Bone marrow (tissue), 2 donors: ENCODE measurements at places on chromosomes 11 and 22.

DNA sequence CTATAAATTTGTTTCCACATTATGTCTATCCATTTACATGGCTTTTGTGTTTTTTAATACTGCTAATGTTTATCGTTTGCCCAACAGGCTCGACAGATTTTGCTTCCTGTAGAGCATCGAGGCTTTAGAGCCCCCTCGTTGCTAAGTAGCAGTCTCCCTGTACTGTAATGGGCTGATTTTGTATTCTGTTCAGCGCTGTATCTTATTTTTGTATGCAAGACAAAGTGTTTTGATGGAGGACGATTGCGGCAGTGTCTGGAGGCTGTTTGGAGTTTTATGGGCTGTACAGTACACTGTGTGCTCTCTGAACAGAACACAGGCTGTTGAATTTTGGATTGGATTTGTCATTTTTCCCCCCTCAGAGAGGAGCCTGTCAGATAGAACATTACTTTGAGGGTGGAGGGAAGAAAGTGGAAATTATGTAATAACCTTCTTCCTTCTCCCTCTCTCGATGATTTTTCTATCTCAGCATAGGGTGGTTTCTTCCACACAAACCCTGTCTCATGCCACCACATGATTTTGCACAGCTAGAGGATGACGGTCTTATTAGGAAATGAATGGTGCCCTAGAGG, 104.4 kb downstream of the ZBTB16 start:
- no peak for DNase-seq

- DNase-seq: no peak
Measured at GRCh38 chr22:47848184-47848920, 1085.9 kb downstream of the TBC1D22A start.

GRCh38 chr22:41905411-41906202, 9.3 kb downstream of the SHISA8 start:
- no peak for DNase-seq

GRCh38 chr11:13076961-13077360, 67.8 kb downstream of the RASSF10 start:
- no peak for DNase-seq

DNA sequence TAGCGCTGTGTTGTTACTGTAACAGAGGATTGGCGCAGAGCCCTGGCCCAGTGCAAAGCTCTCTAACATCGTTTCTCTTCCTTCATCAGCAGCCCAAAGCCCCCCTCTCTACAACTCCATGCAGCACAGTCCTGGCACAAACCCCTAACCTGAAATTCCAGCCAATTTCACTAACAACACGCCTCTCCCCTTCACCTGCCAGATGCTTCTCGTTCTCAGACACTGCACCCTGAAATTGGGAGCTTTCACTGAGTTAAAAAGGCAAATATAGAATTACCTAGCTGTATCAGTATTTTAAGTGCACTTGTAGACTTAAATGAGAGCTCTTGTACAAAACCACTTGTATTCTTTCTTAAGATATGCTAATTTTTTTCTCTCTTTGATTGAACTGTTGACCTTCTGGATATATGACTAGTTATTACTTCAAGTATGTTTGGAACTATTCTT, 16.3 kb downstream of the GRAP2 start:
- DNase-seq: no peak

GRCh38 chr22:44884968-44885805, 124.6 kb downstream of the PHF21B start:
- no peak for DNase-seq

GRCh38 chr11:85299258-85299942, 327.7 kb downstream of the DLG2 start:
- DNase-seq: no peak

DNA sequence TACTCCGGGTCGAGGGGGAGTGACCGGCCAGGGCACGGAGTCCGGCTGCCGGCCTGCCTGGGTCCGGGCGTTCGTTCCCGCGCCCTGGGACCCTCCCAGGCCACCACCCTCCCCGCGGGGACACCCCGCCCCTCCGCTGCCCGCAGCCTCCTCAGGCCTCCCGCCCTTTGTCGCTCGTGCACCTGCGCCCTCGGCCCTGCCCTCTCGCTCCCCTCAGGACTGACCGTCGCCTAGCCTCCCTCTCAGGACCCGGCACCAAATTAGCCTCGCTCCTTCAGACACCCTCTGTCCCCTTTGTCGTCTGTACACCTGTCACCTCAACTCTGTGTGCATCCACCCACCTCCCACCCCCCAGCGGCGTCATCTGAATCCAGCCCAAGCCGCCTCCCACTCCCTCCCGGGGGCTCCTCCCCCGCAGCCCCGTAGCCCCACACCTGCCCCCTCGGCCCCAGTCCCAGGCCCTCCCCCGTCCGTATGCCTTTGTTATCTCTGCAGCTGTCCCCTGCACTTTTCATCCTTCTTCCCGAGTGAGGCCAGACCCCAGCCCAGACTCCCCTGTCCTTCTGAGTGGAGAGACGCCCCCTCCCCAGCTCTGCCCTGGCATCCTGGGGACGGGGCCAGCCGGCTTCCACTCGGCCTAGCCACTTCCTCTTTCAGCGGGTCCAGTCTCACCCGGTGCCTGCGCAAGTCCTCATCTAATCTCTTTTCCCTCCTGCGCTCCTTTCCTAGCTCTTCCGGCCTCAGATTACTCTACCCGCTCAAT, 643 bp downstream of the TIGD3 start:
- peak; percentile 19 for DNase-seq

GRCh38 chr11:9761441-9761945, 97.6 kb downstream of the SWAP70 start:
- DNase-seq: no peak

GRCh38 chr22:32717337-32718240, 83.9 kb upstream of the TIMP3 start:
- DNase-seq: no peak

- no peak for DNase-seq
Measured at GRCh38 chr11:32137869-32138268, 47.0 kb downstream of the RCN1 start.

DNA sequence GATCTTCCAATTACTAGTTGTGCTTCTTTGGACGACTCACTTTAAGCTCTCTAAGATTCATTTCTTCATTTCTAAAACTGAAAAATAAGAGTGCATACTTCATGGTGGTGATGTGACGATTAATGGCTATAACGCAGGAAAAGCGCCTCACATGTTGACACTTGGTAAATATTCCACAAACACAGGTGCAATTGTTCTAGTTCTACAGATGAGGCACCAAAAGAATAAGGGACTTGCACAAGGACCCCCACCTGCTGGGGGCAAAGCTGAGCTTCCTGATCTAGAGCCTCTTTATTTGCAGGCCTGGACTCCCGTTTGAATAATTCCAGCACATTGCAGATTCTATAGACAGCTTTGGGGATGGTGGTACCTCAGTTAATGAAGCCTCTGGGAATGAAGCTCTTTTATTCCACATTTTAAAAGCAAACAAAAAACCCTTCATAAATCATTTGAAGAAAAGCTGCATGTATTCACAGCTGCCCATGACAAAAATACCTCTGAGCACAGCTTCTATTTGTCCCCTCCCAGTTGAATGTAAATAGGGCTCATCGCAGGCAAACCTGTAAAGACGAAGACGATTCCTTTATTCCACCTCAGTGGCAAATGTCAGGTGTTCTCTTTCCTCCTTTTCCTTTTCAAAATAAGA, 14.9 kb upstream of the CADM1 start:
- no peak for DNase-seq

- no peak for DNase-seq
Measured at GRCh38 chr22:25202290-25202921, 2.7 kb downstream of the CRYBB3 start.

GRCh38 chr11:46902694-46903093, 15.7 kb downstream of the LRP4 start:
- no peak for DNase-seq

DNA sequence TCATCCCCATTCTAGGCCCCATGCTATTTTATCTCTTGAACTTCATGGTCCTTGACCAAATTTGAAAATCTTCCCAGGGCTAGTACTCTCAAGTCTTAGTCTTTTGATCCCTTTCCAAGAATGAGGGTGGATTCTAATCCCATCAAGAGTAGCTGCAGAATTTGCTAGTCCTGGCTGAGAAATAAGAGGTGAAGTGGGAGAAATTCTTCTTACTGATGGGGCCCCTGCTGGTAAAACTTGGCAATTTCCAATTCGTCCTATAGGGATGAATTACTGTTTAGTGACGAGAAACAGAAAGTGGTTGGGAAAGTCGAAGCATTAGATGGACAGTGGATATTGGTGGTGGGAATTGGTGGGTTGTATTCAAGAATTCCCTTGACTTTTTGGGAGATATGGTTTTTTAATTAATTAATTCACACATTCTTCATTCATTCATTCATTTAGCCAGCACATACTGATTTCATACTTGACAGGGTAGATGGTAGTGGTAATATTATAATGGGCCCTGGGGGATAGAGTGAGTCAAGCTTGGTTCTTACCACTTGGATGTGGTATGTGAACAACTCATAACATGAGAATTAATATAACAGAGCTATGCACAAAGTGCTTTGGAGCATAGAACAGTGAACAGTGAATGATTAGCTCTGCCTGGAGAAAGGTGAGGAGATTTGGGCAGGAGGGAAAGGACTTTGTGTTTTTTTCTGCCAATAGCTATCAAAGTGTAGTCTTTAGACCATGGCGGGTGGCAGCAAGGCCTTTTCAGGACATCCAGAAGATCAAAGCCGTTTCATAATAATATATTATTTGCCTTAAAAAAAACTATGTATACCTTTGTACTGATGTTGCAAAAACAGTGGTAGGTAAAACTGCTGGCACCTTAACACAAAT, 103.8 kb downstream of the STIM1 start:
- no peak for DNase-seq

- DNase-seq: no peak
Measured at GRCh38 chr11:125074511-125075241, 11.6 kb downstream of the SLC37A2 start.

DNA sequence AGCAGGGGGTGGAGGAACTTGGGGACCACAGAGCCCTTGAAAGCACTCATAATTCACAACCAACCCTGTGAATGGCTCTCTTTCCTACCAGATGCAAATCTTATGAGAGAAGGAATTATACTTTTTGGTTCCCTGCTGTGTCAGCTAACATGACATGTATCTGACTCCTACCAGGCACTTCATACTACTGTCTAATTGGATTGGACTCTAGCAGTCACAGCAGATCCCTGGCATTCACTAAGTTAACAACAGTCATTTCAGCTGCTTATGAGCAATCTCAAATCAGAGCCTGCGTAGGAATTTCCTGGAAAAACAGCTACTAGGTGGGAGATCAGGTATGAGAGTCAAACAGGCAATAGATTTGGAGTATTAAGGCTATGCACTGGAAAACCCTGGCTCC, 11.1 kb upstream of the ENDOD1 start:
- DNase-seq: no peak

- DNase-seq: no peak
Measured at GRCh38 chr11:63918507-63919191, 1.7 kb upstream of the RCOR2 start.

DNA sequence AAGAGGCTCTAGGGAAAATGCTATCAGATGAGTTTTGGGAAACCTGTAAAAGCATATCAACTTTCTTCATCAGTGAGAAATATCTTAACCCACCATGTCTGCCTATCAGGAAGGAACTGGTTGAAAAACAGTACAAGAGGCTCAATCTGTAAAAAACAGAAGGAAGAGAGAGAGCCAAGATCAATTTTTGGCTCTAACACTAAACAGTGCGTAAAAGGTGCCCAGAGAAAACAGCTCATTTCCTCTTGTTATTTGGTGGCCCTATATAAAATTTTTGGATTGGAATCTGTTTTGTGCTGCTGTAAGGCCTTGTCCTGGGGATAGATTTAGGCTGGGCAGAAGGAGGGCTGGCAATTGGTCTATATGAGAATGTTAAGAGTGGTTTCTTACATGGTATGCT, 12.1 kb downstream of the MS4A2 start:
- DNase-seq: no peak

DNA sequence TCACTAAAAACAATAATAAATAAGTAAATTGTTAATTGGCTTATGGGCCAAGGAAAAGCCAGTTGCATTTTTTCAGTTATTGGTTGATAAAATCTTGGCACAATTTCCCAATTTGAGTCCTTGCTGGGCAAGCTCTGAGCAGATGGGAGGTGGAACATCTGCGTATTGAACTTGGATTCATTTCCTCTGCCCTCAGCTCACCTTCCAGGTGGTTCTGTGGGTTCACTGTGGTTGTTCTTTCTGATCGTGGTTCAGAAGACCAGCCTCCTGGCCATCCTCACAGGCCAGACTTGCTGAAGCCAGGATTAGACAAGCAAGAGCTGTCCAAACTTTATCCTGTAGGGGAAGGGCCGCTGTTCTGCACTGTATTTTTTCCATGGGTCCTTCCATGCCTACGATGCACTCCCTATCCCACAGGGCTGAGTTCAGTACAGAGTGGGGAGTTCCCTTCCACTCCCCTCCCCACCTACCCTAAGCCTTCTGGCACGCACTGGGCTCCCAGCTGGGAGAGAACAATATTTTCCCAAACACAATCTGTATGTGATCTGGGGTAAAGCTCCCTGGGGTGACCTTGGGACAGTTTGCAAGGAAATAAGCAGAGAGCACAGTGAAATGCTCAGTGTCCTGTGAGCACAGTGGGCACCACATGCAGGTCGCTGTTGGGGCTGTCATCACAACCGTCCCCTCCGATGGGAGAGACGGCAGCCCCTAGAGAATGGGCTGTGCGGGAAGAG, 43.5 kb upstream of the TP53I11 start:
- DNase-seq: no peak

GRCh38 chr11:46557684-46558151, 36.1 kb downstream of the AMBRA1 start:
- DNase-seq: no peak

DNA sequence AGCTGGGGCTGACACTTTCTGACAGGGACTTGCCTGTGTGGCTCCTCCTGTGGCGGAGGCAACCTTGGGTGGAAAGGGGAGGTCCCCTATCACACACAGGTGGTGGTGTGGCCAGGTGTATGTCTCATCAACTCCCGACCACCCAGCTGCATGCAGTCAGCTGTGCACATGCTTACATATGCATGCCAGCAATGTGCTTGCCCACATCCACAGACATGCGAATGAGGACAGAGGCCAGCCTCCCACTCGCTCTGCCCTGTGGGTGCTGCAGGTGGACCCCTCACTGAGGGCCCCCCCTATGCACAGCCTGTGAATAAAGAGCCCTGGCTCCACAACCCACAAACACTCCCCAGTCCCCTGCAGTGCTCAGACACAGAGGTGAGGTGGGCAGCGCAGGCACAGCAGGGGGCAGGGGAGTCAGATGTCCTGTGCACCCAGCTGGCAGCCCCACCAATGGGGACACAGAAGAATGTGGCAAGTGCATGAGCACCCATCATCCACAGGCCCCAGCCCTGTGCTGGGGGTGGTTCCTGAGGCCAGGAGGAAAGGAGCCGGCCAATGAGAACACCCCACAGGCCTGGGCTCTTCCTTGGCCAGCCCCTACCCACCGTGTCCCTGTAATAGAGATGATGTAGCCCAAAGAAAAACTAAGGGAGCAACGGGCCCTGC, 9.5 kb downstream of the GNB1L start:
- DNase-seq: no peak

DNA sequence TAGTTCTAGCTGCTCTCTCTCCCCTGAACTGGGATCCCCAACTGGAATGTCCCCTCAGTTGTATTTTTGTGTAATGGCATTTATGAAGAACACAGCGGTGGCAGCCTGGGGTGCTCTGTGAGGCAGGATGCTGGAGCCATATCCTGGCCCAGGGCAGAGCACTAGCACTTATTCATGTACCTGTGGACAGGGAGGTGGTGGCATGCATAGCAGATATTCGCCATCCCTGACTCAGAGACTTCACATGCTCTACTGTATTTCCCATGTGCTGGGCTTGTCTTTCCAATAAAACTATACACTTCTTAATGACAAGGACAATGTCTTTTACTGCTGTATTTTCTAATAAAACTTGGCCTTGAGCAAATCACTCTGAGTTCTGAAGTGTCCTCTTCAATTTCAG, 125.3 kb downstream of the ADAMTS15 start:
- DNase-seq: no peak
